NK-92 treated with Interleukin-12 subunit alpha and Interleukin-12 subunit beta, amount 100 ng/mL, for 24 hours (cell line): ENCODE measurements at places on chromosomes 4 and X.

- DNase-seq = no peak
Observed at GRCh38 chr4:38670939-38671591, 7.1 kb downstream of the KLF3 start.

GRCh38 chr4:141107927-141108326, 25.3 kb downstream of the RNF150 start:
- no peak for DNase-seq

GRCh38 chr4:13653766-13654161, 26.2 kb upstream of the BOD1L1 start:
- no peak for DNase-seq

- no peak for DNase-seq
Observed at GRCh38 chrX:47584714-47585113, 2.5 kb downstream of the TIMP1 start.

GRCh38 chr4:128862608-128863311, 53.3 kb downstream of the JADE1 start:
- DNase-seq = peak; percentile 25

DNA sequence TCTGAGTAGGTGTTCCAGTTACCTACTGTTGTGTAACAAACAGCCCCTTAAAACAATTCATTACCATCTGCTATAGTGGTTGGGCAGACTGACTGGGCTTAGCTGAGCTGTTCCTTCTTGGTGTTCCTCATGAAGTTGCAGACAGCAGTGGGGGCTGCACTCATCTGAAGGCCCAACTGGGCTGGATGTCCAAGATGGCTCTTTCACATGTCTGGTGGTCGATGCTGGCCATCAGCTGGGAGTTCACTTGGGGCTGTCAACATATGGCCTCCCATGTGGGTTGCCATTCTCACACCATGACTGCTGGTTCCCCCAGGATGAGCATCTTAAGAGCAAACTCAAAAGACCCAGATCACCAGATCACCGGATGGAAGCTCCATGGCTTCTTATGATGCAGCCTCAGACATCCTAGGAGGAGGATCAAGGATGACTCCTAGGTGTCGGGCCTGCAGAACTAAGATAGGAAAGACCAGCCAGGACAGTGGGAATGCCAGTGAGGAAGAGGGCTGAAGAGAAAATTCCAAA, 34.3 kb upstream of the PPP2R2C start:
- DNase-seq = no peak
